ENCODE measurements at places on chromosomes 6 and 20.
A peak's percentile ranks its signal among the peaks of the same experiment; 100 is the strongest.

- peak; percentile 62 for DNase-seq
Measured at GRCh38 chr20:14879020-14879697, 541.7 kb upstream of the FLRT3 start.

DNA sequence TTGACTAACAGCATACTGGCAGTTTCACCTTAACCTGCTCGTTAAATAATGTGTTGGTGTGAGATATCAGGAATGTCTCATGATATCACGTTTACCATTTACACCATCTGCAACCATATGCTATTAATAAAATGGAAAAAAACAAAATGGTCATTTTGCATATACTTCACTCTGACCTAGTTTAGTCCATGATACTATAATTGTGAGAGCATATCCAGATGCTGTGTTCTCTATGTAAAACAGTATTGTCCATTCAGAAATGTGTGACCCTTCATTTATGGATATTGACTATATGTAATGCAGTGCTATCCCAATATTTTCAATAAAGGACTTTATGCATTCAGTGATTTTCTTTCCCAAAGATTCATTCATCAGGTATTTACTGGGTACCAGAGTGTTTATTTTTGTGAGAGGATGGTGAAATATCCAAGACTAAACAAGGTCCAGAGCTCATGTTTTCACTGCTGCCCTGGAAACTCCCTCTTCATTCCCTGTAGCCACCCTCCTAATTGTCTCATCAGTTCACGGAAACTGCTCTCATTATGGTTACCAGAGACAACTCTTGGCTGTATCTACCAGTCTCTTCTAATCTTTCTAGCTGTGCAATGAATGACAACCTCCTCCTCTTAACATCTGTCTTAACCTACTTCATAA, 25.7 kb upstream of the HINT3 start:
- DNase-seq = no peak

DNA sequence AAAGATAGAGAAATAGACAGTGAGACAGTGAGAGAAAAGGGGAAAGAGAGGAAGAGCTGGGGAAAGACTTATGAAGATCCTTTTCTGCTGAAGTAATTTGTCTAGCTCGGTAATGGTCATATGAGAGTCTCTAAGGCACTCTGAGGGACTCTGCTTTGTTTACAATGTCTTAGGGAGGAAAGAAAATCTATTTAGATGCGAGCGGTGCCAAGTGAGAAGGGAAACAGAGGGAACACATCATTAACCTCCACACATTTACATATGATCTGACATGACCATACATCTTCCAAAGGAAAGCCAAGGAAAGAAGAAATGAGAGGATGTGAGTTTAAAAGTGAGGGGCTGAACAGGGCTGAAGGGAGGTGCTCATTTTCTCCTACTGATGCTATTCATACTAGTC, 862.3 kb upstream of the CITED2 start:
- DNase-seq = no peak

DNA sequence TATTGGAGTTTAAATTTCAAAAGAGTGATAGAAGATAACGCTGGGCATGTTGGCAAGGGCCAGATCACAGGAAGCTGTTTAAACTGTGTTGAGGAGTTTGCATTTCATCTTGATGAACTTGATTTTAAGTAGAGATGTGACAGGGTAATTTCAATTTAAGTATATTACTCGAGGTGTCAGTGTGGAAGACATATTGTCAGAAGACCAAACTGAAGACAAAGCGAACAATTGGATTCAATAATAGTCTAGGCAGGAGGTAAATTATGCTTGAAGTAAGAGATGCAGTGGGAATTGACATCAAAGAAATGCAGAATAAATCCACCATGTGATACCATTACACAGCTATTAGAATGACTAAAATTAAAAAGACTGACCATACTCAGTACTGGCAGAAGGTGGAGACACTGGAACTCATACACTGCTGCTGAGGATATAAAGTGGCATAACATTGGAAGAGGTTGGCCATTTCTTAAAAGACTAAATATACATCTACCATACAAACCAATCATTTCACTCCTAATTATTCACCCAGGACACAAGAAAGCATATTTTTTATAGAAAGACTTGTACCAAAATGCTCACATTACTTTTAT, 240.8 kb downstream of the ARHGAP18 start:
- DNase-seq = no peak

- DNase-seq = no peak
Measured at GRCh38 chr20:5807431-5807830, 57.2 kb downstream of the SHLD1 start.

GRCh38 chr20:50056951-50057713, 55.8 kb downstream of the UBE2V1 start:
- DNase-seq = no peak

GRCh38 chr20:15240801-15241200, 903.4 kb upstream of the FLRT3 start:
- no peak for DNase-seq

GRCh38 chr6:125038925-125039324, 76.7 kb downstream of the RNF217 start:
- DNase-seq = no peak

- no peak for DNase-seq
Measured at GRCh38 chr6:136706430-136706829, 85.8 kb downstream of the MAP3K5 start.
